ENCODE measurements at places on chromosomes 2 and 18.

DNA sequence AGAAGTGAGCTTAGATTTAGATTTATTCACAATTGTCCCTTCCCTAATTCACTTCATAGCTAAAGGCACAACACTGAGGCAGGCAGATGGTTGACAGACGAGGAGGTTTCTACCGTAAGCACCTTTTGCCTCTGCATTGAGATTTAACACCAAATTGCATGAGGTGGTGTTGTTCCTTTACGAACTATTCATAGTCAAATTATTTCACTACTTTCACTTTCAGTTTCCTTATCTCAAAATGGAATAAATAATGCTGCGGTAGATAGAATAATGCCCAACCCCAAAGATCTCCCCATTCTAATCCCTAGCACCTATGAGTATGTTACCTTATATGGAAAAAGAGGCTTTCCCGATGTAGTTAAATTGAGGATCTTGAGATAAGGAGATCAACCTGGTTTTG is 58.9 kb upstream of the LINC00305 start:
- no peak for DNase-seq

- DNase-seq: no peak
Measured at GRCh38 chr2:148720501-148721001, 76.0 kb downstream of the EPC2 start.

DNA sequence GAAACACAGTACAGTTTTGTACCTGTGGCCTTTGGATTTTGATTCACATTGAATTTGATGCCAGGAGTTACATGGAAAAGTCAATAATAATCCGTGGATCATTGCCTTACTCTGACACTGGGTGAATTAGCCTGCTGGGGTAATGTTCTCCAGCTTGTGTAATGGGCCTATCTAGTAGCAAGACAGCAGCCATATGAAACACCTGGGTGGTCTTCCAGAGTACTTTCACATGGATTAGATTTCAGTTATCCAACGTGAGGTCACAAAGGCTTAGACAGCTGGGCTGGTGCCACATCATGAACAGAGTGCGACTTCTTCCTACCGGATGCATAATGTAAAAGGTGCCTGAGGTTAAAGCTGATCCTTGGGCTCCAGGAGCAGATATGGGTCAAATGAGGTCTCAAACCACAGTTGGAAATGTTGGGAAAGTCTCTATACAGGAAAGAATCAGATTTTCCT is 486.8 kb downstream of the PARD3B start:
- DNase-seq: no peak

GRCh38 chr18:38565513-38565912 is 999.9 kb upstream of the CELF4 start:
- DNase-seq: no peak

DNA sequence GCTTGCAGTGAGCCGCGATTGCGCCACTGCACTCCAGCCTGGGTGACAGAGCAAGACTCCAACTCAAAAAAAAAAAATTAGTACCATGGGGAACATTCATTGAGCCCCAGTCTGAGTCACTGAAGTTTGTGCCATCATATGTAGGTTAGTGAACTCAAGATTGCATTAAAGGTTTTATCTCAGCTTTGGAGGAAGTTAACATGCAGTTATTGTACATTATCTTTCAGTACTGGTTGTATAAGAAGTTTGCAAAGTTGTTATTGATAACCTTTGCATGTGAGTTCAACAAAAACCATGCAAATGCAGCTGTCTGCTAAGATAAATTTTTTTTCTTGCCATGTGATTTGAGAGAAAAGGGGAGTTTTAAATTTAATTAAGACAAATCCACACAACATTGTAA is 95.7 kb downstream of the MEIS1 start:
- DNase-seq: no peak

- no peak for DNase-seq
Measured at GRCh38 chr2:70505613-70506391, 47.8 kb downstream of the TGFA start.

DNA sequence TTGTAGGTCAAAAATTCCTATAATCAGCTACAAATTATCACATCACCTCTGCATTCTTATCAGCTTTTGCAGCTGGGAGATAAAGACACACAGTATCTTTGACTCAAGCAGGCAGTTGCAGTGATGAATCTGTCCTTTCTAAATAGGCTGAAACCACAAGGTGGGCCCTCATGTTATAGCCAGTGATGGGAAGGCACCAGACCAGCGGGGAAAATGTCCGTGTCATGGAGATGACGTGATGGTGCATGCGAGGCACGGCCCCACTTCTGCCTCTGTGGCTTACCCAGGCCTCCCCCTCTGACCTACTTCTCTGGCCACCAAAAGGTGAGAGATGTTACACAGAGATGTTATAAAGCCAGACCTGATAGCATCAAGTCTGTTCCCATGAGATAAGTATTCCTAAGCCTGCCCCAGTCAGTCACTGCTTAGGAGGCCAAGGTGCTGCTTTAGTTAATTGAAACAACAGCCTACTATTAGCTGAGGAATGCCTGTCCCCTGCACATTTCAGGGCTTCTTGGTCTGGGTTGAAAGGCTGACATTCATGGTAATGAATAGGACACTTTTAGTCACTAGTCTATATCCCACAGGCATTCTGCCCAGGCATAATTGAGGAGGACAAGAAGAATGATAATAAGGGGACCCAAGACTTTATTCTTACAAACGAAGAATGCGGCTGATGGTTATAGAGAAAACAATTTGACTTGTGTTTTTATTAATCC is 327.9 kb downstream of the LPIN1 start:
- no peak for DNase-seq

DNA sequence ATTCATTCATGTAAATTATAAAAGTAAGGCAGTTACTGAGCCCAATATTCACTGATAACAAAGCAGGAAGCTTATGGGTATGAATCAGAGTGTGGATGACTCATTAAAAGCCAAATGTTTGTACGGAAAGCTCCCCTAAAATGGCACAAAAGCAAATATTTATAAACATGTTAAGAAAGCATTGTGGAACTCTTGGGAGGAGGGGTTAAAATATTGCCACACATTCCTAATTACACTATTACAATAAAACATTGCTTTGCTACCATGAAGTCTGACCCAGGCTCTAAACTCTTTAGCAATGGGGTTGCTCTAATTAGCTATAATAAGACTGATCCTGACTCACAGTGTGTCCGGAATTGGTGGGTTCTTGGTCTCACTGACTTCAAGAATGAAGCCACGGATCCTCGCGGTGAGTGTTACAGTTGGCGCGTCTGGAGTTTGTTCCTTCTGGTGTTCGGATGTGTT is 110.9 kb downstream of the NAB1 start:
- no peak for DNase-seq

DNA sequence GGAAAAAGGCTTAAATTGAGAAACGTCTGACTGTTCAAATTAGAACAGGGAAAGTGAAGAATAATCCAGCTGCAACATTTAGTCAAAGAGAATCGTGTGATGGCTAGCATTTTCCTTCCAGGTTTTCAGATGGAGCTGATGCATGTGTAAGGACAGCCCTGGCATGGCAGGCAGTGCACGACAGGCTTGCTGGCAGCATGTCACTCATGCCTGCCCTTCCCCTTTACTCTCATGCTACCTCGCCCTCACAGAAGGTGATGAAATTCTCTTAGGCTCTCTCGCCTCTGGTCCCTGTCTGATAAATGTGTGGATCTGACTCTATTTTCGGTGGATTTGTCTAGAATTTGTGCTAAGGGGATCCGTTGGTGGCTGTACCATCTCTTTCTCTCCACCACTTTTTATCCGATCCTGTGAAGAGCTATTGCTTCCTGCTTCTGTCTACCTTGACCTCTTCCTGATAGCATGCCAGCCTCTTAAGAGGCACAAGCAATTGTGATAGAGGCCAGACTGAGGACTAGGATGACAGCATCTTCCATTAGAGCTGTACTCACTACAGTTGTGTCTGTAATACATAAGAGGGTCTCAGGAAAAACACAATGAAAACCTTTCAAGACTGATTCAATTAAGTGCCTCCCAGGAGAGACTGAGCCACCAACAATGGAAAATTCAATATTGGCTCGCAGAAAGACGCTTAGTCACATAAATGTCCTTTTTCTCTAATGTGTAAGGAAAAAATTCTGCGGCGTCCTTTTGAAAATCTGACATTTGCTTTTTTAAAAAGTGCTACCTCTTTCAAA is 65.6 kb upstream of the NOSTRIN start:
- no peak for DNase-seq

- peak; percentile 48 for DNase-seq
Measured at GRCh38 chr18:80246445-80247392, 595 bp downstream of the PARD6G start.

DNA sequence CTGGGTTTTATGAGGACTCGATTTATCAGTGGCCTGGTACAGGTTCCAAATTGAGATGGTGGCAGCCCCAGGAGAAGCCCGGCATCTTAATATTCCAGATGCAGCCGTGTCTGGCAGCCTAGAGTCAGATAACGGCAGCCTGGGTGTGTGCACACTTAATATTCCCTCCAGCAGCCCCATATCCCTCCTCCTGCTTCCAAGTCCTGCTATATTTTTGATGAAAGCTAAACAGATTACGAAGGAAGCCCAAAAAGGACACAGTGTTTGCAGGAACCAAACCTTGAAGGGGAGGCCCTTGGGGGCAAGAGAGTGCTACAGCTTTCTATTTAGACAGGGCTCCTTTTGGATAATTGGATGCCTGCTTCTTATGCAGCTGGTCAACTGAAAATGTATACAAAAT is 25.1 kb upstream of the ALK start:
- DNase-seq: no peak

DNA sequence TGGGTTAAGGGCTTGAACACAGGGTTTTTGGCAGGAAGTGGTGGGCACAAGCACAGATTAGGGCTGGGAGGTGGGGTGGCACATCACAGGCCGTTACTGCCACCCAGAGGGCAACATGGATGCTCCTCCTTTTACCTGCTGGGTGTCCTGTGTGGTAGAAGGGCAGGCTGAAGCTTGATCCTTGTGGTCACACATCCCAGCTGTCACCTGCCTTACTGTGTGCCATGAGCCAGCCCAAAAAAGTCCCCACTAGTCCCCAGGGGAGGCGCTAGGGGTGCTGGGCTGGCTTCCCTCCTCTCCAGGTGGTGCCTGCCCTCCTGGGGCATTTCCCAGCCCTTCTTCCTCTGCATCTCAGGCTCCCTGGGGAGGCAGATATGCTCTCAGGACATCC is 50.5 kb upstream of the ALPP start:
- peak; percentile 1 for DNase-seq

GRCh38 chr2:240255811-240256703 is 115.6 kb upstream of the OTOS start:
- peak; percentile 81 for DNase-seq

DNA sequence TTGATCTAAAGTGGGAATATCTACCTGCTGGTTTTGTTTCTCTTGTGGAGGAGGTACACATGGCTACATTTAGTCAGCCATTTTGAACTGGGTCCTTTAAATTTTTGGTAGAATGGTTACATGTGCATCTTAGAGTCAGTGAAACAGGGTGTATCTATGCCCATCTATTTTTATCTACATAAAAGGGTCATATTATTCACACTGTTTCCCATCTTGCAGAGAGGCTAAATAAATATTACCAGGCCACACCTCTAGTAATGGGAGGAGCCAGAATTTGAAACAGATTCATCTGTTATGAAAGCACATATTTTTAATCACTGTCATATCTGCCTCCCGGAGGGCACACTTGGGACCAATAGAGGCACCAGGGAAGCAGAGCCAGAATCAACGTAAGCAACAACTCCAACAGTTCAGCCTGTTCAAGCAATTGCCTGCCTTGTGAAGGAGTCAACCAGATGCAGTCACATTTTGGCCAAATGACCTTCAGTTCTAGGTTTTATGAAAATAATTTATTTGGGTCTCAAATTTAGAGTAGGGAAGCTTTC is 376.8 kb downstream of the TSN start:
- DNase-seq: no peak

DNA sequence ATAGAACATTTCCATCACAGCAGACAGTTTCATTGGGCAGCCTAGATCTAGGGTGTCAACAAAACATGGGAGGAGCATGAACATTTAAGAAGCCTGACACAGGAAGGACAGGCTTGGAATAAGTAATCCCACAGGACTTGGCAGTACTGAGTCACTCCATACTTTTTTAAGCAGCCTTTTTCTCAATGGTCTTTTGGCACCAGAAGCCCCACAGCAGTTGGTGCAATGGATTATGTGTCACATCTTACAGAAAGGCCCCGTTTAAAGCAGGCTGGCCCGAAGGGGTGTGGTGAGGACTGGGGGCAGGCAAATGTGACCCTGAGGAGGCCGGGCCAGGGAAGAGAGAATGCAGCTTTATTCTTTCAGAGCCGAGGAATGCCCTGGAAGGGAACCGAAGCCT is 26.6 kb downstream of the SPTBN1 start:
- DNase-seq: no peak

DNA sequence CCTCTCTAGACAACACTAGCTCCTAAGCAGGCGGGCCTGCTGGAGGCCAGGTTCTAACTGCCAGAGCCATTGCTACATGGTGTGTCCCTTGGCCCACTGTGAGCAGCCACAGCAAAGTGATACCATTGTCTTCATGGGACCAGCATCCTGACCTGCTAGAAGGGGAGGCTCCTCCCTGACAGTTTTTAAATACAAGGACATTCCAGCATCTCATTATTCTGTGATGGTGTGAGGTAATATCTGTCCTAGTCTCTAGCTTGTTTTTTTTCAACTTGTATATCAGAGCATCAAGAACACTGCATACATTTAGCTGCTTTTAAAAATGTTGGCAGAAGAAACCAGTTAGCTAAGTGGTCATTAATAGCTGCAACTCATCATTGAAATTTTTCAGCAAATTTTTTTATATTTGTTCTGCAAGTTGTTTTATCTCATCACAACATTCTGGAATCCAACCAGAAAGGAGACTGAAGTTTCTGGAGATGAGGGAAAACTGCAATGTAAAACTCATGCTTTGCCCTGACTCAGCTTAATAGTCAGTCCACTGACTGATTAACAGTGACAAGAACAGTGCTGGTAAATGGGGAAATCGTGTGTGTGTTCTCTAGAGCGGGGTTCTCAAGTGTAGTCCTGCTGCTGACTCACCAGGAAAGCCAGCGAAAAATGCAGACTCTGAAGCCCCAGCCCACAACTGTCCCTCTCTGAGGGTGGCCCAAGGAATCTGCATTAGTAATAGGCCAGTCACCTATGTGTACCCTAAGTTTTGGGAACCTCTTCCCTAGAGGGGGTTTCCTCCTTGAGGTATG is 17.8 kb downstream of the MAPRE3 start:
- DNase-seq: no peak
